Forelimb muscle (tissue), 1 donor: ENCODE measurements at places on chromosomes 1 and 21.
A peak's percentile ranks its signal among the peaks of the same experiment; 100 is the strongest.

DNA sequence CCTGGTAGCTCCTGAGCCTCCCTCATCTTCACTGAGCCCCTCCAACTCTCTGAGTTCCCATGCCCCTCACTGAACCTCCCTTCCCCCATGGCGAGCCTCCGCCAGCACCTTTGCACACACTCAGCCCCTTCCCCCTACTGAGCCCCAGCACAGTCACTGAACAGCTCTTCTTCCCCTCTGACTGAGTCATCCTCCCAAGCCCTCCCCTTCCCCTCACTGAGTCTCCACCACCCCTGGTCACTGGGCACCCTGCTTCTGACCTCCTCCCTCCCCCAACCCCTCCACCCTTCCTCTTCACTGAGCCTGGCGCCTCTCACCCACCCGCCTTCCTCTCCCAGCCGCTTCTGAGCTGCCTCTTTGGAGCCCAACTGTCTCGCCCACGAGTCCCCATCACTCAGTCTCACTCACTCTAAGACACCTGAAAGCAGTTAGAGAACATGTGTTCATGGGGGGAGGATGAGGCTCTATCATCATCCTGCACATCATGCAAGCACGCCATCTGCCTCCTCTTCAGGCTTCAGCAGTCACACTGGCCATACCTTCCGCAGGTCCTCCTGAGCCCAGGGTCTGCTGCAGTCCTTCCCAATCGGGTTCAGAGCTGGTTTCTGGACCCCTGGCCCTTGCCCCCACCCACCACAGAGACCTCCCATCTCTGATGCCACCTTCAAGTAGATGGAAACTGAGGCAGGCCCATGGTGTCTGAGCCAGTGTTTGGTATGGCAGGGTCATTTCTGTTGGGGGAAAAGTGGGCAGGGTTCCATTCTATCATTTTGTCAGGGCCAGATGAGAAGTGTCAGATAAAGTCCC, 2.0 kb upstream of the TRNP1 start:
- DNase-seq, result no peak

DNA sequence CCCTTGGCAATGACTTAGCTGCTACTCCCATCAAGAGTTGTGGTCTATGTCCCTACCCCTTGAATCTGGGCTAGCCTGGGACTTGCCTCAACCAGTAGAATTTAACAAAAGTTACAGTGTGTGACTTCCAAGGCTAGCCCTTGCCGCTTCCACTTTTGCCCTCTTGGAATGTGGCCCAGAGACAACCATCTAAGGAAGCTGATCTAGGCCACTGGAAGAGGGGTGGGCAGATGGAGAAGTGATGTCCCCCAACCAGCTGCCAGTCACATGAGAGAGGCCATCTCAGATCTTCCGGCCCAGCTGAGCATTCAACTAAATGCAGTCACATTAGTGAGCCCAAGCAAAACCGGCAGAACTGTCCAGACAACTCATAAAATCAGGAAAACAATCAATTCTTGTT, 115.1 kb downstream of the TOMM20 start:
- DNase-seq, result no peak

- DNase-seq, result no peak
Observed at GRCh38 chr1:215376544-215377264, 190.4 kb upstream of the KCTD3 start.

DNA sequence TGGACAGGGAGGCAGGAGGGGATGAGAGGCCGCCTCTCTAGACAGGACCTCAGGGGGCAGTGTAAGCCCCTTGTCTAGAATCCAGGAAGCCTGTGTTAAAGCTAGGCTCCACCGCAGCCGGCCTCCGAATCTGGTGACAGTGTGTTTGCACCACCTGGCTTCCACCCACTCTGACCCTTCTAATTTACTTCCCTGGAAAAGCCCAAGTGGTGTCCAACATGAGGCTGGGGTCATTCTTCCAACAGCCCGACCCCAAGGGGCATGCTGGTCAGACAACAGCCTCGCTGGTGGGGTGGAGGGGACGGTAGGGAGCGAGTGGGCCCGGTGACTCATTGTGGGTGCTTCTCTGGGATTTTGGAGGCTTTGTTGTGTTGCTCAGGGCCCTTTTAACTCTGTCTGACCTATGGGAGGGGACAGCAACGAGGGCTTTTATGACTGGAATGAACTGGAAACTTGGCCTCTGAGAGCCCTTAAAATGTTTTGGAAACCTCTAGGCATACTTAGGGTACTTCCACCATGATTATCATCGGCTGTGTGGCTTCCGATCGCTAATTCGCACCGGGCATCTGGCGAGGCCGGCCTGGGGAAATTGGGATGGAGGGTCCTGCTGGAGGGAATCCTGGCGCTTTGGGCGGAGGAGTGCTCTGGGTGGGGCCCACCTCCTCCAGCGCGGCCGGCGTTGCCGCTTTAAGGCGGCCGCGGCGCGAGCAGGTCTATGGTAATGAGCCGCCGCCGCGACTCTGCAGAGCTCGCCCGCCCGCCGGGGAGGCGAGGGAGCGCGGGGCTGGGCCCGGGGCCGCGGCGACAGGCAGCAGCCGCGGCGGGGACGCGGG, at the start of gene CELSR2:
CELSR2 (plus strand) TSS at position 743 of the 833 bp plus-strand sequence. CDS start 541 bp downstream, outside the sequence.
- DNase-seq, result no peak

DNA sequence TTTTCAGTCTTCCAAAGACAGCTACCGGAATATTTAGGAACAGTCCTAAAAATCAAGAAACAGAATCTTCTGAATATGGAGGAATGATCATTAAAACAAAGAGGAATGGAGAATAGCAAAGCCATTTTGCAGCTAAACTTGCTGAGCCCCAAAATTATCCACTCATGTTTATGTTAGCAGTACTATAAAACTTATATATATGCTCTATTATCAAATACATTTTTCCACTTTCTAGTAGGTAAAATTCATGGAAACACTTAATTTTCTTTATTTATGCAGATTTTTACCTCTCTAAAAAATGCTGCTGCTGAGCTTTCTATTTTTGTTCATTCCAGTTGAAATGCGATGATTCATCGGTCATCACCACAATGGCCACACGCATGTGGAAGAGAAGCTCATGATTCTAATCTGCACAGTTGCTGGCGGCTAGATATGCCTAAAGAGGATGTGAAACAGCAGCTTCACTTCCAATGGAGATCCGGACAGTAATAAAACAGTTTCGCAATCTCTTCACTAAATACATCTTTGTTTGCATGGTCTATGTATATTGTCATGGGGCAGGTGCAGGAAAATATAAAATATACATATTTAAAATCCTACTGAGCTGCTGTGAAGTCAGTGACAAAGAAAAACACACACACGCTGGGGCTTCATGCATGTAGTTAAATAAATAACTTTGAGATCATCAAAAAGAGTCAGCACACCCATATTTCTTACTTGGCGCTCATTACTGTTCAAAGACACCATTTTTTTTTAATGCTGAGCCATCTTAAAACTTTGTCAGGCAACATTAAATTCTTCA, 292.2 kb downstream of the SMYD3 start:
- DNase-seq, result peak; percentile 16

DNA sequence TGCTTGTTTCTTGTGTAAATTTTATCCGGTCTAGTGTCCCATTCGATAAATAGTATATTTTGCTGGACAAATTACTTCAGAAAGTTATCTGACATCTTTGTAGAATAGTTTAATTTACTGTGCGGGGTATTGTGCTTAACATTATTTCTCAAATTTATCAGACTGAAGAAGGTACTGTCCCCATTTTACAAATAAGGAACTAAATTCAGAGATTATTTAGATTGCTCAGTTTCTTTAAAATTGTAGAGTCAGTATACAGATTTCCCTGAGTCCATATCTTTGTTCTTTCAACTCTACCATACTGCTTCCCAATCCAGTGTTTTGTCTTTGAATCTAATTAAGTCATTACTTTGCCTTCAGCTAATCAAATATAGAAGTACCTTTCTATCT, 6.4 kb downstream of the ATP5PB start:
- no peak for DNase-seq

GRCh38 chr1:35883635-35884101, 659 bp downstream of the AGO1 start:
- no peak for DNase-seq

DNA sequence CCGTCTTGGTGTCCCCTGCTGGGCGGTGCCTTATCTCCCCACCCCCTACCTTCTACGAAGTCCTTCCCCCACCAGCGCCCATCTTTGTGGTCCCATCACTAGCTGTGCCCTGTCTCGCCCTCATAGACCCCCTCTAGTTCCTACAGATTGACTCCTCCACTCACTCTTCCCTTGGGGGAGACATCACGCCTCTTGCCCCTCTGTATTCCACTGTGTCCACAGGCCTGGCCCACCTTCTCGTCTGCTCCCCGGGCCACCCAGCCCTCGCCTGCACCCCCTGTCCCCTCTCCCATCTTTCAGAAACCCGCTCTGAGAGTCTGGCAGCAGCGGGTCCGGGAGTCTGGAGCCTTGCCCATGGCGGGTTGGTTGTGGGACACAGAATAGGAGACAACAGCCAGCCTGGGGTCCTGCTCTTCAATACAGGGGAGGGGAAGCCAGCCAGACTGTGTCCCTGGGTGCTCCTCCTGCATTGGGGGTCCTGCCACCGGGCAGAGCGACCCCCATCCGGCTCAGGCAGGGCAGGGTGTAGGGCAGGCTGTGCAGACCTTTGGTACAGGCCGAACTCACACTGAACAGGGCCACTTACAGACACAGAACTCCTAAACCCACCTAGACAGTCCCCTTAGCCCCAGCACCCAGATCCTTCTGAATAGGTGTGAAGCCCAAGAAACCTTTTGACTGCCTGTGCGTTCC, 1.1 kb downstream of the RNF187 start:
- DNase-seq, result no peak

GRCh38 chr1:182784556-182785171, 4.9 kb upstream of the NPL start:
- DNase-seq, result no peak

DNA sequence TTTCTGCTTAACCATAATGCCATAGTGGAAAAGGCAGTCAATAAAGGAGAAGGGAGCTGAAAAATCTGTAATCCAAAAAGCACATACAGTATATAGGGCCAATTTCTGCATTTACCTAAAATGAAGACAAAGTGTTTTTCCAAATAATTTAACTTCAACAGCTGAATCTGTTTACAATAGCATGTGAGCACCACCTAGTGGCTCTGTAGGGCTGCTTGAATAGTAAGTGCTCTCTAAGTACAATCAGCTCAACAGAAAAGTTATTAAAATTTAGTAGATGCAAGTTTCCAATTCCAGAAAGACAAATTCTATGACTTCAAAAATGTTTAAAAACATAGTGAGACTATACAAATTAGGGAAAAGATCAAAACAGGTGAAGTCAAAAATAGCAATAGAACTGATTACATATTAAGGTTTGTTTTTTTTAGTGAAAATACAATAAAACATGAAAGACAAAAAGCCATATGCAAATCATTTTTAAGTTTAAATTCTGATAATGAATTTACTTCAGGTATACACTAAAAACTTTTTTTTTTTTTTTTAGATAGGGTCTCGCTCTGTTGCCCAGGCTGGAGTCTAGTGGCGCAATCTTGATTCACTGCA, 220.0 kb downstream of the SETD4 start:
- DNase-seq, result peak; percentile 58

DNA sequence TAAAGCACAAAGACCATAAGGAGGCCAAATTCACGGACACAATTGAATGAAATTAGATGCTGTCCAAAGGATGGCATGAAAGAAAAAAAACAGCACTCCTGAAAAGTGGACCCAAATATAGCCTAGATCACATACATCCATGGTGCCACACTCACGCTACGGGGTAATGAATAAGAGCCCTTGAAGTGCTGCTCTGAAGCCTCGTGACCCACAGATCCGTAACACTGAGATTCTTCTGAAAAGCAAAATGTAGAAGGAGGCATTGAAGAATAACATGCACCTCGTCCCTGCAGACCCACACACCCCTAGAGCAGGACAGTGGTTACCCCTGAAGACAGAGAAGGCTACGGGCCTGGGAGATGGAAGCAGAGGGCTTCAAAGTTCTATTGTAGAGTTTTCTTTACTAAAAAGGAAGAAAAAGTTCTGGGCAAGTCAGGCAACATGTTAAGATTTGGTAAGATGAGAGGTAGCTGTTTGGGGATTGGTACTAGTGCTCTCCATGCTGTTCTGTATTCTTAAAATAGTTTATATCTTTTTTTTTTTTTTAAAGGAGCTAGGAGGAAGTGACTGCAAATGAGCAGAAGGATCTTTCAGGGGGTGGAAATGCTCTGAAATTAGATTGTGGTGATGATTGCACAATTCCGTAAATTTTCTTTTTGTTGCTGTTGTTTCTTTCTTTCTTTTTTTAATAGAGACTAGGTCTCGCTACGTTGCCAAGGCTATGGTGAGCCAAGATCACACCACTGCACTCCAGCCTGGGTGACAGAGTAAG, 4.1 kb upstream of the ITGB2 start:
- no peak for DNase-seq
